ENCODE measurements at places on chromosomes 2 and 18.
A peak's percentile ranks its signal among the peaks of the same experiment; 100 is the strongest.

DNA sequence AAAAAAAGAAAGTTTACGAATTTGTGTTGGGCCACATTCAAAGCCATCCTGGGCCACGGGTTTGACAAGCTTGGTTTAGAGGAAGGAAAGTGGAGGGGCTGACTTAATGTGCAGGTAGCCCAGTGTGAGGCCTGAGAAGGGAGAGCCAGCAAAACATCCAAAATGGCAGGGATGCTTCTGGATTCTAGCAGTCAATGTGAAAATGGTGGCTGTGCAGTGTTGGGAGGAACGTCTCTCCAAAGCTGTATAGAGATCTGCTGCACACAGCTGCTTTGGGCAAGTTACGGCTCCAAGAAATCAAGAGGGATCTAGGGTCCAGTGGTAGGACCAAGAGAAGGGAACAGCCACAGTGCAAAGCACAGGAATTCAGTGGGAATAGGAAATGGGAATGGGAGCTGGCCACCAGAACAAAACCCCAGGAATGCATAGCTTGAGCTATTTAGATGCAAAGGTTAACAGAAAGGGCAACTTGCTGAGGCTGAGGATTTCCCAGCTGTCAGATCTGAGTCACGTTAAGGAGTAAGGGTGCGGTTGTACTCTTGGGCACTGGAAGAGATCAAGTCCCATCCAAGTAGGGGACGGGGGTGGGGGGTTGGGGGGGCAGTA is 70.6 kb downstream of the B3GNT2 start:
- DNase-seq = no peak

- no peak for DNase-seq
These were observed 70.2 kb upstream of the RAPH1 start for GRCh38 chr2:203605302-203605701.

DNA sequence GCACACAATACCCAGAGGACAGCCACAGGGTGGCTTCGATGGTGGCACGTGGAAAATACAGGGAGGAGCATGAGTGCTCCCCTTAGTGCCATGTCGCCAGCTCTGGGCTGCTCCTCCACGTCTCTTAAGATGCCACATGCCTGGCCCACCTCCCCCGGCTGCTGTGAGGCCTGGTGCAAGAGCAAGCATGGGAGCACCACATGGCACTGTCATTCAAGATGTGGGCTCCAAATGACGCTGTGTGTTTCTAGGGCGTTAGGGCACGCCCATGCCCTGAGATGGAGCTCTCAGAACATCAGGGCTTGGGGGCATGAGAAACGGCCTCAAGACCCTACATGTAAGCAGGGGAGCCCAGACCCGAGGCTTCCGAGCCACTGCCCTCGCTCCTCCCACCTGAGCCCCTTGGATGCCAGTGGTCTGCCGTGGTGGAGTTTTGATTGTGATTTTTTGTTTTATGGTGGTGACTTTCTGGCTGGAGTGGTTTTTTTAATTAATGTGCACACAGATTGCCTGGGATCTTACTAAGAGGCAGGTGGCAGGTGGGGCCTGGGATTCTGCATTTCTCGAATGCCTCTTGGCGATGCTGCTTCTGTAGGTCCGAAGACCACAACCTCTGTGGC is 239.3 kb downstream of the GBX2 start:
- DNase-seq = no peak

GRCh38 chr2:25615920-25616319 is 57.5 kb downstream of the DTNB start:
- DNase-seq = no peak

DNA sequence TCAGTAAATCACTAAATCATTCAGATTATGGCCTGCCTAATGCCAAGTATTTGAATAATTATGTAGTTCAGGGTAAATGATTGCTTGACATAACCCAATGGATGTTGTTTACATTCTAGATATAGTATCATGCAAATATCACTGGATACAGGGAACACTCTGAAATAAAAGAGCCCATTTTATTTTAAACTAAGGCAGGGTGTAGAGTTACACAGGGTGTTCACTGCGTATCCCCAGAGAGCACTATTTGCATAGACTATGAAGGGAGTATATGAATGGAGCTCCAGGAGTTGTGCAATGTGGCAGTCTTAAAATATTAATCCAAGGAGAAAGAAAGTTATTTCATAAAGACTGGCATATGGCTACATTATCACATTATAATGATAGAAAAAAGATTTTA is 701.1 kb upstream of the KLHL29 start:
- no peak for DNase-seq

- no peak for DNase-seq
These were observed 3.3 kb downstream of the TNP1 start for GRCh38 chr2:216856406-216857065.

DNA sequence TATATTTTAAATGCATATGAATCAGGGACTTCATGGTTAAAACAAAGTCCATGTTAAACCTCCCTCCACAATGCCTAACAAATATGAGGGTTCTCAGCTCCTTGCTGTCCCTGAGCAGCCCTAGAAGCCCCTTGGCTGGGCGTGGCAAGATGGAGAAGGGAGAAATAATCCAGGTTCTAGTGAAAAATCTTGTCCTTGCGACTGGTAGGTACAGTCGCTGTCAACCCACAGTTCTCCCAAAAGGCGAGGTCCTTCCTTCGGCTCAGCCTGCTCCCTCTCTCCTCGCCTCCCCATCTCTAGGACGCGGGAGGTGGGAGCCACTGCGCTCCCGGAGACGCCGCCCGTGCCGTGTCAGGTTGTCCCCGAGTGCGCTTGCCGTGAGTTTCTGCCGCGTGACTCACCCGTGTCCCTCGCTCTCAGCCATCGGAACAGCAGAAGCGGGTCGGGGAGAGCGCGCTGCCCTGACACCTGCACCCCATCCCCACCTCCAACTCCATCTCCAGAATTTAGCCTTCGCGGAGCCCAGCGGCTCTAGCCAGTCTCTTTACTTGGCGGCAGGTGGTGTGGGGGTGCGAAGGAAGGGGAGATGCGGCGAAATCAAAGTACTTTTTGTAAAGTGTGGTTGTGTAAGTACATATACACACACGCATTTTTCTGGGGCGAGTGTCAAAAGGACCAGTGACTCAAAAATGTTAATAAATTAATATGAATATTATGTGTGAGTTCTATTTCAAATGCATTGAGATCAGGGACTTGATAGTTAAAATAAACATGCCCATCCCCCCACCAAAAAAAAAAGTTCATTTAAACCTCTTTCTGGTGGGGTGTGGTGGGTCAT is 65.1 kb upstream of the TMEM17 start:
- no peak for DNase-seq

GRCh38 chr2:214019229-214019972 is 391.5 kb upstream of the VWC2L start:
- DNase-seq = peak; percentile 52

- no peak for DNase-seq
These were observed 82.8 kb downstream of the SMAD2 start for GRCh38 chr18:47847635-47848034.

- no peak for DNase-seq
These were observed 98.6 kb downstream of the CDH2 start for GRCh38 chr18:28078298-28078697.

DNA sequence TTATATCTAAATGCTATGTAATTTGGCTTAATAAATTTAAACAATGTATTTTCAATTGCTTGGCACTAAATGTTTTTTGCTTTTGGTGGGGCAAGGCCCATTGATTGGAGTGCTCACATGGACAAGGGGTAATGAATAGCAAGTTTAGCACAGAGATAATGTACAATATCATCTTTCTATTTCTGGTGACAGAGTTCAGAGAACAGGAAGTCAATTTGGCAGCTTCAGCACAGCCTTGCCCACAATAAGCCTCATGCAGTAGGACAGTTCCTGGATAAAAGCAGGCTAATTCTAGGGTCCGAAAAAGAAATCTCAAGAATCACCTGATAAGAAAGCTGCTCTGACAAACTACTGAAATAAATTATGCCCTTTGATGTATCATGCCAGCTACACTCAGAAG is 443.9 kb upstream of the FSHR start:
- DNase-seq = no peak

DNA sequence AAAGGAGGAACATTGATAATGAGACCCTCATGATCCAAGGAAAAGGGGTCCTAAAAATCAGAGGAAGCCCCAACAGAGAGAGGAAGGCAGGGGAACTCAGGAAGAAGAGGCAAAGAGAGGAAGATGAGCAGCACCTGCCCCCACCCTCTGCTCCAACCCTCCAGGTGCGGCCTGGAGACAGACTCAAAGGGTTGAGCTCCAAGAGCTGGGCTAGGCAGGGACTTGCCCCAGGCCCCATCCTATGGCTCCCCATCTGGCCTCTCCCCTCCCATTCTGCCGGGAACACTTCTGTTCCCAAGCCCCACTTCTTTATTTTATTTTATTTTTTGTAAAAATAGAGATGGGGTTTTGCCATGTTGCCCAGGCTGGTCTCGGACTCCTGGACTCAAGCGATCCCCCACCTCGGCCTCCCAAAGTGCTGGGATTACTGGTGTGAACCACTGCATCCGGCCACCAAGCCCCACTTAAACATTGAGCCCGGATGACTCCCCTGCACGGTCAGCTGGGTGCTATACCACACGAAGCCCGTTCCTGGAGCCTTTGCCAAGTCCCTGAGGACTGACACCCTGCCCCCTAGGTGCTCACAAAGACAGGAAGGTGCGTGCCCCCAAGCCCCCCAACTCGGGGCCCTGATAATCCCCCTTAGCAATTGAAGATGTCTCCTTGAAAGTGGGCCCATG is 3.8 kb upstream of the GPR55 start:
- DNase-seq = no peak

DNA sequence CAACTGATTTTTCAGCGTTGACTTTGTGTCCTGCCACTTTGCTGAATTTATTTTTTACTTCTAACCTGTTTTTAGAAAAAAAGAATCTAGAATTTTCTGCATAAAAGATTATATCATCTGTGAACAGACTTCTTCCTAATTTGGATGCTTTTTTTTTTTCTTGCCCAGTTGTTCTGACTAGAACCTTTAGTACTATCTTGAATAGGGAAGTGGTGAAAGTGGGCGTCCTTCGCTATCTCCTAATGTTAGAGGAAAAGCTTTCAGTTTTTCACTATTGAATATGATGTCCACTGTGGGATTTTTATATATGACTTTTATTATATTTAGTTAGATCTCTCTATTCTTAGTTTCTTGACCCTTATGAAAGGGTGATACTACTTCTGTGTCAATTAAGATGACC is 25.7 kb upstream of the KCNJ13 start:
- DNase-seq = no peak

DNA sequence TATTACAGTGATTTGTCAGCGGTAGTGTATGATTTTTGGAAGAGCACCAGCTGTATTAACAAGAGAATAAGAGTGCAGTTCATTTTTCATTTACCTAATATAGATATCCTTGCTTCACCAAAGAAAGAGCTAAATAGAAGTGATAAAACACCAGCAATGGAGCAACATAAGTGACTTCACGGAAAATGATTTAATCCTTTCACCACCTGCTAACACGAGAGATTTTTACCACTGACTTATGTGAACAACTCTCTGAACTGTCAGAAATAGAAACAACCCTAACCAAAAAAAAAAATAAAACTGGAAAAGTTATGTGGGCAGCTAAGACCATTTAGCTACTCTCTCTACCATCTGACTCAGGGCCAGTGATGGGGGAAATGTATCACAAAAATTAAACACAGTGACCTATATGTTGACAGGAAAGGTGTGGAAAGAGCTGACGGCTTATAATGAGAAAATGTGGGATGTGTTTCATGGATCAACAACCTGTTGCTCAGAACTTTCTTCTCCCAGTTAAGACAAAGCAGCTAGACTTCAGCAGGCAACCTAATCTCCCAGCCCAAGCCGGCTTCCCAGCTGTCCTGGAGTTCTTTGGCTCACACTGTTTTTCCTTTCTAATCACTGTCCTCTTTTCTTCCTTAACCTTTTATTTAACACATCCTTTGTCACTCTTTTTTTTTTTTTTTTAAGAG is 272.7 kb downstream of the SS18 start:
- DNase-seq = no peak

DNA sequence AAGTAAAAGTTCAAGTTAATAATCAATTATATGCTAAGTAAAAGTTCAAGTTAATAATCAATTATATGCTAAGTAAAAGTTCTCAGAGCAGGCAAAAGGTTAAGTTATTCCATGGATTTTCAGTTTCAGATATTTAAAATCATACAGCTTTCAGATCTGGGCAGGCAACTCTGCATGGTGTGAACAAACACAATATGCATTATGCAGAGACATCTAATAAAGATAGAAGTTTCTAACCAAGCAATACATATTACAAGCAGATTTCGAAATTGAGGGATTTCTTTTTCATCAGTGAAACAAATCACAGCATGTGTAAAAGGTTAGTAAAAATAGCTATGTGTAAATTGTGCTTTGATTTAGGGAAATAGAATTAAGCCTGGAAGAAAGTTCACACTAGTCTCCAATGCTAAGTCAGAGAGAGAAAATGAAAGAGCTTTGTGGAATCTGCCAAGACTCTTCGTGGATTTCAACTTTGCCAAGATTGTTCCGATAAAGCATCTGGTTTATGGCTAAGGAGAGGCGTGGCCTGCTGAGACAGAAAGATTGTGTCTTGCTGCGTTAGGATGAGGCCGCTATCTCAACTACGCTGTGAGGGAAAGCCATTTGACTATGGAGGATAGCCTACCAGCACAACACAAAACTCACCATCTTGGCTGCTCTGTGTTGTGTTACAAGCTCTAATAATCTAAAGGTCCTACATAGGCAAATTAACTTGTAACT is 60.1 kb upstream of the SLC16A14 start:
- no peak for DNase-seq
